ENCODE measurements at places on chromosomes 7 and 10. TPM values are rescaled to one million over a fixed set of nuclear protein-coding genes. Genes with fewer than 3 reads are reported as not detected.

DNA sequence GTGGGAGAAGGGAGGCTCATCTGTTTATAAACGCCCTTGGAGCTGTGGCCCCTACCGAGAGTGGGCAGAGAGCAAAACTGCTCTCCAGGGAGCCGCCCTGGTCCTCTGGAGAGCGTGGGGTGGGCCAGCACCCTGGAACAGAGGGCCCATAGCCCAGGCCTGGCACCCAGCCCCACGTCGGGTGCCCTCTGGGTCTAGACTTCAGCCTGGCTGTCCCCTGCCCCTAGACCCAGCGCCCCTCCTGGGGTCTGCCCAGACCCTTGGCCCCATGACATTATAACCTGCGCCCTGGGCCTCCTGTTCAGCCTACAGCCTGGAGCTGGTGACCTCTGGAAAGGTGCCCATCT lies 24.7 kb downstream of the GET4 start:
- DNase-seq, result no peak

Gene DKK1
- 31.2 TPM for total RNA-seq

Gene GSAP
- 2.1 TPM for total RNA-seq

Gene CNNM1
- total RNA-seq, result not detected

Gene AS3MT
- total RNA-seq, result not detected

DNA sequence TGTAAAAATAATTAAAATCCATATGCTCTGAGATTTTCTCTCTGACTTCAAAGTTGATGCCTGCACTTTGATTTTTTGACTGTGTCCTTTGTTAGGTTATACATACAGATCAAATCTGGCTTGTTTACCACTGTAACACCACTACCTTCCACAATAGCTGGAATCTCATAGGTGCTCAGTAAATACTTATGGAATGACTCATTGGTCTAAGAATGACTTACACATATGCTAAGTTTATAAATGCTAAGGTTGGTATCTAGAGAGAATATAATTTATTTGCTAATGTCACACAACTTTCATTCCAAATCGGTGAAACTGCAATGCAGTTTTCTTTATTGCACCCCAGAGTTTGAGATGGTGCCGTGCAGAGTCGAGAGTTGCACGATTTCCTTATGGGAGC lies 578.5 kb downstream of the SH2D4B start:
- peak; percentile 31 for DNase-seq

- DNase-seq, result no peak
Observed at GRCh38 chr7:28941633-28942032, 16.5 kb downstream of the TRIL start.

Gene WEE2
- total RNA-seq, result not detected

GRCh38 chr7:85306115-85306514 lies 119.3 kb upstream of the SEMA3D start:
- DNase-seq, result no peak

Data from H4 (cell line).